Natural killer cell treated with Interleukin-12 subunit alpha and Interleukin-12 subunit beta and Interleukin-15 and Interleukin-18, amount 100 ng/mL, for 72 hours (primary cell): ENCODE measurements at places on chromosomes 16 and 17. TPM values are rescaled to one million over a fixed set of nuclear protein-coding genes. Genes with fewer than 3 reads are reported as not detected.

GRCh38 chr17:49226771-49227435 is 3.7 kb downstream of the PHOSPHO1 start:
- no peak for DNase-seq

GRCh38 chr17:1180958-1181752 is 1.4 kb upstream of the ABR start:
- DNase-seq = no peak

DNA sequence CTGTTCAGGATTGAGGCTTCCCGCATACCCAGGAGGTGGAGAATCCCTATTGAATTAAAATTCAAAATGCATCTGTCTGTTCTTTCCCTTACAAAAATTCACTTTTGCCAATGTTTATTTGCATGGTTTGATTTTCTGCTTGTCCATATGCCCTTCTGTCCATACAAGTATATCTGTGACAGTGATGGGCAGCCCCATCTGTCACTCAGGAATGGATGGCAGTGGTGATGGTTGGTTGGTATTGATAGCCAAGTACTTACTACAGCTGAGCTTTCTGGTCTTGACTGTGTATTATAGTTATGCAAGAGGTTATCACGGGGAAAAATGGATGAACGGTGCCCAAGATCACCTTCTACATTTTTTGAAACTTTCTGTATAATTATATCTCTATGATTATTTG is 171.0 kb downstream of the RBFOX1 start:
- no peak for DNase-seq

- no peak for DNase-seq
Observed at GRCh38 chr16:12228602-12229499, 252.3 kb downstream of the SNX29 start.

The GDE1 gene
- total RNA-seq = 26.6 TPM

The SPATA2L gene
- total RNA-seq = 8.4 TPM
